ENCODE measurements at places on chromosomes 5 and 9.
A peak's percentile ranks its signal among the peaks of the same experiment; 100 is the strongest.

DNA sequence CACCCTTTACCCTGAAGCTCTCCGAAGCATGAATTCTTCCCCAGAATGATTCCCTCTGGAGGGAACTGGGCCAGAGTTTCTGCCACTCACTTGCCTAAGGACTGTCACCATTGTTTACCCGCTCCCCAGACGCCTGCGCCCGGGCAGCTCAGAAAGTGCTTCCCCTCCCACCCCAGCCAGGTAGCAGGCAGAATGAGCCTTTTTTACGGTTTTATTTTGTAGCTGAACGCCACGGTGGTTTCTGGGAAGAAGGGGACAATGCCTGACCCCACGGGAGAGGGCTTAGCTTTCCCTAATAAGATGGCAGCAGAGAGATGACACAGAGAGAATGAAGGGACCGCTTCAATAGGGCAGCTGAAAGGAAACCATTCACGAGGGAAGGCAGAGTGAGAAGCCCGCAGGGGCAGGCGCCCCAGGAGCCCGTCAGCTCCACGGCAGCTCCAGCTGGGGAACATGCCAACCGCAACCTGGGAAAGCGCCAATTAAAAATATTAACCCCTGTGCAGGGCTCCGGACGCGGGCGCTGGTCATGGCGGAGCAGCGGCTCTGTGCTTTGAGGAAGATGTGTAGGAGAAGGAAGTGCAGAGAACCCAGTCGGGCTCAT, 20.4 kb upstream of the NTNG2 start:
- no peak for DNase-seq

DNA sequence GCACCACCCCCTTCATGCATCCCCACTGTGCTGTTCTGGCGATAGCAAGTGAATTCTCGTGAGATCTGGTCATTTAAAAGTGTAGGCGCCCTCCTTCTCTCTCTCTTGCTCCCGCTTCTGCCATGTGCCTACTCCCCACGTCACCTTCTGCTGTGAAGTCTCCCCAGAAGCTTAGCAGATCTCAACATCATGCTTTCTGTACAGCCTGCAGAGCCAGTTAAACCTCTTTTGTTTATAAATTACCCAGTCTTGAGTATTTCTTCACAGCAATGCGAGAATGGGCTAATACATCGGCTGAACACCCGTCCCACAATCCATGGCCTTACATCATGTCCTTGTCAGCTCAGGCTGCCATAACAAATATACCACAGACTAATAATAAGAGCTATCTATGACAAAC, 17.4 kb downstream of the SHC3 start:
- DNase-seq: no peak

- peak; percentile 33 for DNase-seq
Measured at GRCh38 chr5:134466241-134467069, 54.8 kb upstream of the CDKN2AIPNL start.

- no peak for DNase-seq
Measured at GRCh38 chr9:110626101-110626829, 42.3 kb upstream of the MUSK start.

GRCh38 chr9:133140174-133140505, 19.1 kb upstream of the RALGDS start:
- DNase-seq: no peak

DNA sequence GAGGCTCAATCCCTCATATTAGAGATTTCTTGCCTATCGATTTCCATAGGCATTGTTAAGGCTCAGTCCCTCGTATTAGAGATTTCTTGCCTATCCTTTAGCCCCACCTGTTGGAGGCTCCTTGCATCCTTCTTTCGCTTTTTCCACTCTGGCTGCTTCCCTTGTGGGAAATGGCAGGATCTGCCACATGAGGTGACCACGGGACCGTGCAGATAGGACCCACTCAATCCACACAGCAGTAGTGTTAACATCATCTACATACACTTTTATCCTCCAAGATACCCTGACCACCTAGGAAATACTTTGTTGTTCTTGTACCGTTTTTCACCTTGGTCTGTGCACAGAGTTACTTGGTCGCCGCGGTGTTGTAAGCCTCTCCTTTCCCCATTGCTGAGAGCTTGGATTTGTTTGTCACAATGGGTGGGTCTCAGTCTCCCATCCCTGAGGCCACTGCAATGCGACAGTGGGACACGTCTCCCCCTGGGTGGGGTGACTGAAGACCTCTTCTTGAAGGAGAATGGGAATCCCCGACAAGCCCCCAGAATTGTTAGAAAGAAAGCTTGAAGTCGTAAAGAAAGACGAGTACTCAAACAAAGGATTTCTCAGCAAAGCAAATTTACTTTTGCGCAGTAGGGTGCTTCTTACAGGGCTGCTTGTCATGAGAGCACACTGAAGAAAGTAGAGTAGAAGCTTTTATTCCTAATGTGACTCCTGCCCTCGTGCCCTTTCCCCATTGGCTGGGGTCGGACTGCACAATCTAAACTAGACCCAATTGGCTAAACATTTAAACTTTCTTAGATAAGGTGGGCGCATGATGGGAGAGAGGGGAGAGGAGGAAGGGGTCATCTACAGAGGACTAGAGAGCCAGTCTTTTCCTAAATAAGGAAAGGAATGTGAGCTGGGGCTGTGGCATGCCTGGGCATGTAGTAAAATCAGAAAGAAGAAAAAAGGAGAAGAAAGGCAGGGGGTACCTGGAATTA, 19.8 kb downstream of the IFT74 start:
- DNase-seq: peak; percentile 12

DNA sequence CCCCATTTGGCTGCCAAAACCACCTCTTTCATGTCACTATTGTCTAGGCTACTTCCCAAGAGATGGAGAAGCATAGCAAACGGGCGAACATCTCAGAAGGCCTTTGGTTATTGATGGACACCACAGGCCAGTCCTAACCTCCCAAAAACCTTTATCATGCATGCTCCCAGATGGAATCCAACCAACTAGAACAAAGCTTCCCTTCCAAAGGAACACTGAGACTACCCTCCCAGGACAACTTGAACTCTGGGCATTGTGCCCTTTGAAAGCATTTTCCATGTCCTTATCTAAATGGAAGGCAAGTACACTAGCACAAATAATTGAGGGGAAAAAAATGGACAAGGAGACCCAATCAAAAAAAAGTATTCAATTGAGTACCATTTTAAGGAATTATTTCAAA, 65.6 kb downstream of the SPOCK1 start:
- no peak for DNase-seq

- no peak for DNase-seq
Measured at GRCh38 chr9:132780230-132781007, 97.7 kb downstream of the AK8 start.

- no peak for DNase-seq
Measured at GRCh38 chr9:98218562-98219363, 26.3 kb upstream of the CORO2A start.

GRCh38 chr9:92954049-92954861, 6.9 kb downstream of the FGD3 start:
- peak; percentile 88 for DNase-seq

GRCh38 chr5:135243556-135244285, 155.3 kb downstream of the MACROH2A1 start:
- no peak for DNase-seq

- DNase-seq: no peak
Measured at GRCh38 chr9:90539286-90539685, 103.3 kb downstream of the DIRAS2 start.

GRCh38 chr9:70816891-70817290, 304.5 kb downstream of the TRPM3 start:
- DNase-seq: no peak

GRCh38 chr9:74117731-74118130, 379.4 kb upstream of the RORB start:
- DNase-seq: no peak

DNA sequence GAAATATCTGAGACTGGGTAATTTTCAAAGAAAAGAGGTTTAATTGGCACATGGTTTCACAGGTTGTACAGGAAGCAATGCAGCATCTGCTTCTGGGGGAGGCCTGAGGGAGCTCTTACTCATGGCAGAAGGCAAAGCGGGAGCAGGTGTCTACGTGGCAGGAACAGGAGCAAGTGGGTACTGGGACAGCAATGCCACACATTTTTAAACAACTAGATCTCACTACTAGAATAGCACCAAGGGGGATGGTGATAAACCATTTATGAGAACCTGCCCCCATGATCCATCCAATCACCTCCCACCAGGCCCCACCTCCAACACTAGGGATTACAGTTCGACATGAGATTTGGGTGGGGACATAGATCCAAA, 47.6 kb upstream of the HOMER1 start:
- no peak for DNase-seq

- peak; percentile 32 for DNase-seq
Measured at GRCh38 chr9:113349445-113350094, at the start of gene BSPRY. BSPRY (plus strand) TSS chr9:113349541; CDS start chr9:113349580, 39 bp downstream.

DNA sequence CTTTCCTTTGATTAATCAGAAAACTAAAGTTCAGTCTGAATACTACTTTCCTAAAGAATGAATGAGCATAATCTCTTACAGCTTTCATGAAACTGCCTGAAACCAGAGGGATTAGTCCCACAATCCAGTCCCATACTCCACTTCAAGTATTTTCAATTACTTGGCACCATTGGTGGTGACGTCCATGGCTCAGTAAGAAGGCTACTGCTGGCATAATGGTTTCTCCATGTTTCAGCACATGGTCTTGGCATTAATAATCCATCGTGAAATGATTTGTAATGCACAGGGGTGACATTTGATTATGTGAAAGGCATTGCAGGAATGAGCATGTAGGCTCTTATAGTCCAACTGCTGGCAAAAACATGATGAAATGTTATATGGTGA, 23.4 kb downstream of the LIX1 start:
- no peak for DNase-seq

GRCh38 chr5:14816999-14817761, 54.4 kb downstream of the ANKH start:
- no peak for DNase-seq

DNA sequence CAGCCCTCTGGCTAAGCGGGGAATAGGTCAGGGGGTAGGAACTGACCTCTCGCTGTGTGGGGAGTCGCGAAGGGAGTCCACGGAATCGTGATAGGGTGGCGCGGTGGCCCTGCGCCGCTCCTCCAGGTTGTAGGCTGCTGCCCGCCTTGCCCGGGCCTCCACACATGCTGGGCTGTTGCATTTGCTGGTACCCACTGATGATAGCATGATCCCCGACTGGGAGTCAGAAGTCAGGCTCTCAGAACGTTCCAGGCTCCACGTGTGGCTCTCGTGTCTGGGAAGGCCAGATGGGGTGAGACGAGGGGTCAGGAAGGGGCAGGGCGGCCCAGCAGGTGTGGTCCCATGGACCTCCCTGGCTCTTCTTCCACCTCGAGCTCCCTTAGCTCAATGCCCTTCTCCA, 56.0 kb downstream of the PSD2 start:
- DNase-seq: no peak

- peak; percentile 46 for DNase-seq
Measured at GRCh38 chr5:140145818-140146522, 20.2 kb downstream of the IGIP start.

GRCh38 chr5:4880304-4880741, 259.8 kb upstream of the ADAMTS16 start:
- DNase-seq: no peak

- no peak for DNase-seq
Measured at GRCh38 chr9:105052346-105052745, 124.4 kb upstream of the ABCA1 start.

GRCh38 chr9:134731497-134732391, 90.1 kb downstream of the COL5A1 start:
- DNase-seq: no peak

GRCh38 chr5:151483647-151484046, 36.2 kb downstream of the SLC36A1 start:
- DNase-seq: no peak

DNA sequence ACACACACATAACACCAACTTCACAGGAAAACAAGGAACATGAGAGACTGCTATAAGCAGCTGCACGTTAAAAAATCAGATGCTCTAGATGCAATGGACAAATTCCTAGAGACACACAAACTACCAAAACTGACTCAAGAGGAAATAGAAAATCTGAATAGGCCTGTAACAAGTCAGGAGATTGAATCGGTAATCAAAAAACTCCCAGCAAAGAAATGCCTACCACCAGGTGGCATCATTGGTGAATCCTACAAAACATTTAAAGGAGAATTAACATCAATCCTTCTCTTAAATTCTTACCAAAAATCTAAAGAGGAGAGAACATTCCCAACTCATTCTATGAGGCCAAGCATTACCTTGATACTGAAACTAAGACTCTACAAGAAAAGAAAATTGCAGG, 54.9 kb downstream of the NDST1 start:
- peak; percentile 15 for DNase-seq

DNA sequence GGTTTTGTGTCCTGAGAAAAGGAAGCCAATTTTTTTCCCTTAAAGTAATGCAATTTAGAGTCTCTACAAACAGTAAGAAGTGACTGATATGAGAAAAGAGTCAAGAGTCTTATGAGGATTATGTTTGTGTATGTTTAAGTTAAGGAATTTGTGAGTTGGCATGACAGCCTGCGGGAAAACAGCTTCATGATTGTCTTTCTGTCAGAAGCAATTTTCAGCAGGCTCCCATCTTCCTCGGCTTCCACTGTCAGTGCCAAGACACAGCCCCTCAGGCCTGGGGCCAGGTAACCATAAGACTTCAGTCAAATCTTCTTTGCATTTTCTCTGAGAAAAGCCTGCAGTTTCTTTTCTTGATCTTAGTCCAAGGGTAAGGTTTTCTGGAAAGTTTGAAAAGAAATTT, 17.0 kb upstream of the SELENOP start:
- no peak for DNase-seq

- no peak for DNase-seq
Measured at GRCh38 chr9:22159586-22159985, 150.5 kb upstream of the CDKN2B start.

- peak; percentile 26 for DNase-seq
Measured at GRCh38 chr5:543755-544674, 19.8 kb upstream of the SLC9A3 start.

DNA sequence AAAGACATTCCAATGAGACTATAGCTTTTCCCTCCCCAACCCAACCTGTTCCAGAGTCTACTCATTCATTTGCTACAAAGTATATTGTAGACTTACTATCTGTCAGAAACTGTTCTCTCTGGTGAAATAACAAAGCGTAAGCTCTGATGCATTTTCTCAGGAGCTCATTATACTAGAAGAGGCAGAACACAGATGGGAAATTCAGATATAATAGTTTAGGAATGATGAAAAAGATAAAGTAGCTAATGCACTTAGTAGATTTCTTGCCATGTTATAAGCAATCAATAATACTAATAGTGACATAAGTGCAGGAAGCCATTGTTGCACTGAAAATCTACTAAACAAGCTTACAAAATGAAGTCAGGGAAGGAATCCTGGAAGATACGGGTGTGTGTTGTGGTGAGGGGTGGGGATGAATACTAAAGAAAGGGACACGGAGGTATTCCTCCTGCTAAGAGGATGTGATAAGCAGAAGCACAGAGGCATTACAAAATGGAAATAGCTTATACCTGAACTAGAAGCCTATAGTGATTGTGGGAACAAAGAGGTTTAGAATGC, 78.2 kb downstream of the HCN1 start:
- DNase-seq: no peak
